NB4 (cell line): ENCODE measurements at places on chromosomes 2 and 18.

GRCh38 chr2:129936334-129936934 is 43.0 kb upstream of the RAB6C start:
- DNase-seq, result peak; percentile 54

DNA sequence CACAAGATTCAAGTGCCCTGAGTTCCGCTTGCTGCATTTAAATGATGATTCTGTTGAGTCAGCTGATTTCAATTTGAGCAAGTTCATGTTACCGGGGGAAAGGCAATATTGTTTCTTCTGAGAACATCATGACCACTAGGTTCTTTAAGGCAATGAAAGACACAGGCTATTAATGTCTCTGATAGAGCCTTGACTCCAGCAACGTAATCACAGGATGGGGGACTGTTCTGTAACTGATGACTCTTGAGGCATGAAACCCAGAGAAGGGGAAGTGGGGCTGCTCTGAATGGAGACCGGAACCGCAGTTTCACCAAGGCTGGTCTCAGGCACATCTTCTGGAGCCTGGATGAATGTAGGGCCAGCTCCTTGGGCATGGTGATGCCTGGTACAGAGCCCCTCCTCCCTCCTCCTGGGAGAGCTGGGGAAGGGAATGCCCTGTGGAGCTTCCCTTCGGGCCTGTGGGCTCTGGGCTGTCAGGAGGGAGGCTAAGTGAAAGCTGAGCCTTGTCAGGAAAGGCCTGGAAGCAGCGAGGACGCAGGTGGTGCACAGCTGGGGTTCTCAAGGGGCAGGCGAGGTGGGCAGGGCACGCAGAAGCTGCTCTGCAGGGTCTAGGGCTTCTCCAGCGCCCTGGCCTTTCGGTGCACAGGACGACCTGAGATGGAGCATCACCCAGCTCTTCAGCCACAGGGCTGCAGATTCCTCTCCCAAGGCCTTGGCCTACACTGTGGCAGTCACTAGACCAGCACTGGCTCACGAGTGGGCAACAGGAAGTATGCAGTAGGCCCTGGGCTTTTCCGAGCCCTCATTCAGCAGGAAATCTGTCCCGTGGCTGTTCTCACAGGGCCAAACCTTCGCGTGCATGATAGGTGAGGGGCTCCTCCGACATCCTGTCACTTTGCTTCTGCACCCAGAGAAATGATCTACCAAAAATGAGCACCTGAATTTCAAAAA is 36.6 kb upstream of the PRLH start:
- peak; percentile 66 for DNase-seq

DNA sequence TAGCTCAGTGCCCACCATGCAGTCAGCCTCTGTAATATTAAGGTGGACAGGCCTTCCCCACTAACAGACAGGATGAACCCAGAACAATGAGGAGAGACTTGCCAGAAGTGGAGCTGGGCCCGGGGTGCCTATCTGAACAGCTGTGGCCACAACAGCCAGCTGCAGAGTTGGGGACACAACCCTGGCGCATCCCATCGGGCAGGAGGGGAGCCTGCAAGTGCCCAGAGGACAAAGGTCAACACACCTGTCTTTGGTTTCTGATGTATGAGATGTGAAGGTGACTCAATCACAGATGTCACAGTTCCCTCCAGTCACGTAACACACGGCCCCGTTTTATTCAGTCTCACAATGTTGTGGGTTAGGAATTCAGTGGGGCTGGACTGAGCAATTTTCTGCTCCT is 48.2 kb upstream of the TAF1B start:
- DNase-seq, result no peak

DNA sequence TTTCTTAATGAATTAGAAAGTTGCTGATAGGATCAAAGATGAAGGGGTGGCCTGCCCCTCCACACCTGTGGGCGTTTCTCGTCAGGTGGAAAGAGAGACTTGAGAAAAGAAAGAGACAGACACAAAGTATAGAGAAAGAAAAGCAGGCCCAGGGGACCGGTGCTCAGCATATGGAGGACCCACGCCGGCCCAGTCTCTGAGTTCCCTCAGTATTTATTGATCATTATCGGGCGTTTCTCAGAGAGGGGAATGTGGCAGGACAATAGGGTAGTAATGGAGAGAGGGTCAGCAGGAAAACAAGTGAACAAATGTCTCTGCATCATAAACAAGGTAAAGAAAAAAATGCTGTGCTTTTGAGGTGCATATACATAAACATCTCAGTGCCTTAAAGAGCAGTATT is 144.3 kb downstream of the CCDC102B start:
- no peak for DNase-seq

DNA sequence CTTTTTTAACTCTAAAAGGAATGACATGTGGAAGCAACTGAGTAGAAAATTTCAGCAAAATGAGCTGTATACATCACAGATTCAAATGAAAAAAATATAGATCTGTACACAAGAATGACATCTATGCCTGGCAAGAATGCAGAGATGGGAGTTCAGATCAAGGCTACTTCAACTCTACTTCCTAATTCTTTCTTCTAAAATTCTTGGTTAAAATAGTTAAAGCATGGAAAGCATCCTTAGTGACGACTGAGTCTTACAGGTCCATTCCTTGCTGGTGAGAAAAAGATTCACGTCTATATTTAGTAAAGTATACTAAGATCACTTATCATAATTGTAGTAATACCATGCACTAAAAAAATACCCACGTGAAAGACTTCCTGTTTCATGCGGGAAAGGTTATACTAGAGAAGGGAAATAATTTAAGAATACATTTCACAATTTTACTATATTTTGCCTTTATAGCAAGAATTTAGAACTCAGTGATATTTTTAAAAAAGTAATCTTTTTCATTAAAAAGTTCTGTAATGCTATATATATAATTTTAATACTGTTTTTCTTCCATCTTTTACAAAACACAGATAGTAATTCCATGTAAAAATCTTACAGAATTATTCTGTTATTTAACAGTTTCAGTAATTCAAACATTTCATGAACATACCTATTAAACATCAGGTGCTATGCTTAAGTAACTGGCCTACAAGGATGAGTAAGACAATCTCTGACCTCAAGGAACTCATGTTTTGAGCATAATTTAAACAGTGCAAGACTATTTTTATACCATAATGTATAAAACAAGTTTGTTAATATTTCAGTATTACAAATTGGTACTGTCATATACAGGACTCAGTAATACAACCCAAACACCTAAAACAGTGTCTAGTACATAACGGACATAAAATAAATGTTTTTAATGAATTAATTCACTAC is 159.6 kb downstream of the BAZ2B start:
- no peak for DNase-seq

DNA sequence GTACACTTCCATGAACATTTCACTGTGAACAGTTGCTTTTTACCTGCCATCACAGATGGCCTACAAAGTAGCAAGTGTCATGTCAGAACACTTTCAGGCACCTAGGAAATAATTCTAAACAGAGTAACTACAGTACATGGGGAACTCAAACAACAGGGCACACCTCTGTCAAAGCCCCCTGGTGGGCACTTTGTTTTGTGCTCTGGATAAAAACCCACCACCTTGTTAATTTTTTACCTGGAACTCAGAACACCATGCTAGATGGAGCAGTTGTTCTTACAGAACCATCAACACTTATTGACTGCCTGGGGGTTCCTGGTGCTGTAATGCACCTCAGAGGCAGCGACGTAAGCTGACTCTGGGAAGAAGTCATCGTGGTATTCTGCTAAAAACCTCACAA is 2.3 kb downstream of the MSL3B start:
- DNase-seq, result peak; percentile 36

GRCh38 chr18:7626922-7627440 is 59.9 kb downstream of the PTPRM start:
- no peak for DNase-seq

DNA sequence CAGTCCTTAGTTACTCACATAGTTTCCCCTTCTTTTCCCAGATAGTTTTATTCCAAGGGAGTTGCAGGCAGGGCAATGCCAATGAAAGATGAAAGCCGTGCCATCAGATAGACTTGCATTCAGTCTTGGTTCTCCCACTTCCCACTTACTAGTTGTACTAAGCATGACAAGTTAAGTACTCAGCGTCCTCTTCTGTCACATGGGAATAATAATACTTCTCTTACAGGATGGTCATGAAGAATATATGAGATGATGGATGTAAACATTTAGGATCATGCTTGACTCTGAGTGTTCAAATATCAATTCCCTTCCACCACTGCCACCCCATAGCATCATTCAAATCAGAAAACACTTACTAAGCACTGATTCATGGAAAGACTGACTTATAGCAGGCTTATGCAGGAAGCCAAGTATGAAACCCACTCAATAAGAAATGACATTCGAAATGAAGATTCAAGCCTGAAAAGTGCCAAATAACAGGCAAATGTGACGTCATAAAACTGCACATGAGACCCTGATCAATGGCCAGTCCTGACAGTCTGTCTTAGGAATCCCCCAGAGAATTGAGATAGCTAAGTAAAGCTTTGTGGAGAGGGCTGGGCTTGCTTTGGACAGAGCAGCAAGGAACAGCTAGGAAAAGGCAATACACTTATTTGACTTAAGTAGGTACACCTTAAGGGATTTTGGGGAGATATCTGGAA is 11.1 kb upstream of the EVA1A start:
- no peak for DNase-seq

GRCh38 chr2:44137872-44138551 is 30.7 kb upstream of the PPM1B start:
- DNase-seq, result peak; percentile 51

DNA sequence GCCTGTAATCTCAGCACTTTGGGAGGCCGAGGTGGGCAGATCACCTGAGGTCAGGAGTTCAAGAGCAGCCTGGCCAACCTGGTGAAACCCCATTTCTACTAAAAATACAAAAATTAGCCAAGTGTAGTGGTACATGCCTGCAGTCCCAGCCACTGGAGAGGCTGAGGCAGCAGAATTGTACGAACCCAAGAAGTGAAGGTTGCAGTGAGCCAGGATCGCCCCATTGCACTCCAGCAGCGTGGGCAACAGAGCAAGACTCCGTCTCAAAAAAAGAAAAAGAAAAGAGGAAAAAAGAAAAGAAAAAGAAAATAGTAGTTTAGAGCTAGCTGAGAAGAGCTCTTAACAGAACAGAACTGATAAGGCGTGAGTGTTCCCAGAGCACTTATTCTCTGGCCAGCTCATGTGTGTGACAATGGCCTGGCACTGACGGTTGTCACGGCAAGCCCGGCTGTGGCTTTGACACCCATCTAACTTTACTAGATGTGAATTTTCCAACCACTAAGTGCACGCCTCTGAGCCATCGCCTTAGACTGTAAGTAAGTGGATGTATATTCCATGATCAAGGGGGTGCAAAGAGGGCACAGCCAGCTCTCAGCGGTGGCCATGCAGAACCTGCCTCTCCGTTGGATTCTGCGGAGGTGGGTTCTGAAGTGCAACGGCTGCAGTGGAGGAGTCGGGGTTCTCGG is 80.0 kb downstream of the ZNF516 start:
- DNase-seq, result no peak

GRCh38 chr2:234091432-234091879 is 41.0 kb downstream of the SPP2 start:
- DNase-seq, result no peak

DNA sequence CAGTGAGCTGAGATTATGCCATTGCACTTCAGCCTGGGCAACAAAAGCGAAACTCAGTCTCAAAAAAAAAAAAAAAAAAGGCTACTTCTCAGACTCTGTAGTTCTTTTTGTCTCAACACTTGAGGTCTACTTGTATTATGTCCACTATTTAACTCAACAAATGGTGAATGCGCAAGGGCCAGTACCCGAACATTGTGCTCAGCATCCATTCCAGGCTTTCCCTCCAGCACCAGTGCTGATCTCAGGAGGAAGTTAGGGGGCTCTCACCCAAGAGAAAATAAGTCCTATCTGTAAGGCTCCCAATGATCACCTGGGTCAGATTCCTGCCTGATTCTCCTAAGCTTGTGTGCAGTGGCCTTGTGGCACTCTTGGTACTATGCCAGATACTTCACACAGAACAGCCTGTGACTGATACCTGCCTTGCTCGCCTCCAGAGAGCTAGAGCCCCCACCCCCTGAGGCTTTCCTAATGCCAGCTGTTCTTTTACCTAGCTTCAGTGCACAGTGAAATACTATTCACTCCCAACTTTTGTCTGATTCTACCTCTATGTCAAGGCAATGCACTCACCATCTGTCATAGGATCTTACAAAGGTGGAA is 74.9 kb downstream of the INO80D start:
- DNase-seq, result no peak

GRCh38 chr2:165772183-165772582 is 21.9 kb downstream of the GALNT3 start:
- DNase-seq, result no peak

GRCh38 chr18:9914334-9914583 is 443 bp downstream of the VAPA start:
- DNase-seq, result peak; percentile 68

DNA sequence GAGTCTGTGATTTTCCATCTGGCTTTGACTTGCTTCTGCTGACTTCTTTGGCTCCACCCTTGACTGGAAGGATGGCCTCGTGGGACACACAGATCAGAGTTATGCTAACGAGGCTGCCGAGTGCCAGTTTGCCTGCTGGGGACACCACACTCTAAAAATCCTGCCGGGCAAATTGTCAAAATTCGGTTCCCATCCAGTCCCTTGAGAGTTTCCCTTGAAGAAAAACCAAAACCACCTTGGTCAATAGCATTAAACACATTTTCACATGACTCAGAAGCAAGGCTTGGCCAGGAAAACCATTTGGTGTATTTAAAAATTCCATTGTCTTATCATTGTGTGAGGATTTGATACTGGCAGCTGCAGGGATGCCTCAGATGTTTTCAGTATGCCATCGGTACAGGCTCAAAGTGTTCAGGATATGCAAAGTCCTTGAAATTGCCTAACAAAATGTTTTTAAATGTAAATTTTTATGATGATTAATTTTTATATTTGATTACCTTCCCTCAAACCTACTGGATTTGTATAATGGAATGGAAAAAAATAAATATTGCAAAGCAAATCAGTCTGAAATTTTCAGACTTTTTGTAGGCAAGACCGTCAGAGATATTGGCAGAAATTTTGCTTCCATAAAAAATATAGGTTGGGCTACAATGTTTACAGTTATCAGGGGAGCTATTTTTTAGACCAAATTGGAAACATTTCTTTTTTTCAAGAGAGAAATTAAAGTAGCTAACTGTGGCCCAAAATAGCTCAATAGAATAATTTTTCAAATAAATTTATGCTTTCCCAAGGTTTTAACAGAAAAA is 41.6 kb downstream of the KCNE4 start:
- DNase-seq, result no peak

DNA sequence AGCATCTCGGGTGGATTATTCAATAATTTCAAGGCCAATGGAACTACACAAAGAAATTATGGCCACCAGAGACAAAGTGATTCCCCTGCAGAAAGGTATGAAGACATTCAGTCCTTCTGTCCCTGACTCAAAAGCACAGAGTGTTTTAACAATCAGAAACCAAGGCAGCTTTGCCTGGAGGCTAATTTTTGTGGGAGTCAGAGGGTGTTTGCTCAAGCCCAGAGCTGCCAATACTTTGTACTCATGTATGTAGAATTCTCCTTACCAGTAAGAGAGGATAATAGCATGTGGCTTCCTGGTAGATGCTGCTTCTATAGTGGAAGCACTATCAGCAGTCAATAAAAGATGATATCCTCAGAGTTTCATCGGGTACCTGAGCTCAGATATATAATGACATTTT is 178.4 kb downstream of the KCNE4 start:
- no peak for DNase-seq

GRCh38 chr2:113390124-113390849 is 47.2 kb upstream of the ZNG1B start:
- peak; percentile 90 for DNase-seq

GRCh38 chr18:66271962-66272361 is 331.9 kb downstream of the CDH19 start:
- no peak for DNase-seq

GRCh38 chr2:9703701-9704221 is 73.0 kb upstream of the YWHAQ start:
- DNase-seq, result peak; percentile 86
